ENCODE measurements at places on chromosomes 1 and 21.

DNA sequence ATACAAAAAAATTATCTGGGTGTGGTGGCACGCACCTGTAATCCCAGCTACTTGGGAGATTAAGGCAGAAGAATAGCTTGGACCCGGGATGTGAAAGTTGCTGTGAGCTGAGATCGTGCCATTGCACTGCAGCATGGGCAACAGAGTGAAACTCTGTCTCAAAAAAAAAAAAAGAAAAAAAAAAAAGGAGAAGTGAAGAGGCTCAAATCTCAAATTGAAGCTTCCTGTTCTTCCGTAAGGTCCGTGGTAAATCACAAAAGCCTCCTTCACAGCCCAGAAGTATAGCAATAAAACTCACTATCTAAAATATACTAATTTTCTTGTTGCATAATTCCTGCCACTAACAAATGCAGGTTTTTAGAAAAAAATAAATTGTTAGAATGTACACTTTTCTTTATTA, 498.2 kb upstream of the BRINP3 start:
- H3K27me3 ChIP-seq: no peaks in the 10 kb centered on the region
- no peaks in the 10 kb centered on the region for H3K4me1 ChIP-seq
- H3K4me3 ChIP-seq: no peak overlapping the region
- no peak for DNase-seq
- no peaks in the 10 kb centered on the region for H3K36me3 ChIP-seq
- H3K27ac ChIP-seq: no peak overlapping the region

DNA sequence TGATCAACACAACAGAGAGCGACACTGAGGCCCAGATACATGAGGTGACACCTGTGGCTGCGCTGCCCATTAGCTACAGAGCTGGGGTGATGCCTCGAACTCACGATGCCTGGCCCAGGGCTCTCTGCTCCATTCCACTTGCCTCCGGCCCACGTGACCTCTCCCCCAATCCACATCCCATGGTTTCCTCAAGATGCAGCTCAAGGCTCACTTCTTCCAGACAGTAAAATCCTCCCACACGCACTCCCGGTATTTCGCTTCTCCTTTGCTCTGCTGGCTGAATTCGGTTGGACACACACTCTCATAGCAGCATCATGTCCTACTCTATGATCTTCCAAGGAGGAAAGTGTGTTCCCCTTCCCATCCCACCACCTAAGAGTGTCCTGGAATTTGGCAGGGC, 672.5 kb downstream of the KIF26B start:
- H3K36me3 ChIP-seq: peaks cover 30% of the 10 kb centered on the region
- no peaks in the 10 kb centered on the region for H3K27me3 ChIP-seq
- no peak overlapping the region for H3K4me3 ChIP-seq
- no peaks in the 10 kb centered on the region for H3K4me1 ChIP-seq
- no peak overlapping the region for H3K27ac ChIP-seq

DNA sequence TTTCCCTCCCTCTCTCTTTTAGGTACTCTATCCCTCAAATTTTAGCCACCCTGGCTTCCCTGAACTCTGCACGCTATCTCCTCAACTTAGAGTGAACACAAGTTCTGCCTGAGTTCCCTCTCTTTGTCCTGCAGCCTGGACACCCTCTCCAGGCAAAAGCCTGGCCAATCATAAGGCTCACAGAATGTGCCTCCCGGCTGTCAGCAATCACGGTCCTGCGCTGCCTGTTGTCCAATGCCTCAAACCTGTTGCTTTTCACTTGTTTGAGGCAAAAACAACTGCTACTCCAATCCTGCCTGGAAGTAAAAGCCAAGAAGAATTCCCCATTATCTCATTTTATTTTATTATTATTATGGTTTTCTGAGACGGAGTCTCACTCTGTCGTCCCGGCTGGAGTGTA, 66.1 kb downstream of the LGR6 start:
- H3K27ac ChIP-seq: no peak overlapping the region
- no peaks in the 10 kb centered on the region for H3K36me3 ChIP-seq
- DNase-seq: no peak
- H3K27me3 ChIP-seq: peaks cover 23% of the 10 kb centered on the region
- no peak overlapping the region for H3K4me3 ChIP-seq
- H3K4me1 ChIP-seq: no peaks in the 10 kb centered on the region

- peaks cover 25% of the 10 kb centered on the region for H3K36me3 ChIP-seq
- no peak for DNase-seq
- H3K4me1 ChIP-seq: peaks cover 3% of the 10 kb centered on the region
These were observed 8.4 kb downstream of the MMACHC start for GRCh38 chr1:45508295-45509151.
